NCI-H1436 (cell line): ENCODE measurements at places on chromosomes 11 and 22.

DNA sequence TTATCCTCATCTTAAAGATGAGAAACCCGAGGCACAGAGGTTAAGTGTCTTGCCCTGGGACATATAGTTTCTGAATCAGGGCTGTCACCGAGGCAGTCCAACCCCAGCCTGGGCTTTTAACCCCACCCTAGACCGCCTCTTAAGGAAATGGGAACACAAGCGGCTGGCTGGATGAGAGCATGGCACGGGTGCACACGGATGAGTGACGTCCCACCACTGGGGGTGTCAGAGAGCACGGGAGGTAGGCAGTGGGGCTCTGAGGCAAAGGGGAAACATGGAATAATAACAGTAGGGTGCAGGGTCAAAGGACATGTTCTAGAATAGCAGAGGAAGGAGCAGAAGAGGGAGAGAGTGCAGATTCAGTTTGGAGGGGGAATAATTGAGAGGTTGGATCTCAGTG, 22.3 kb downstream of the PPFIBP2 start:
- DNase-seq: no peak

DNA sequence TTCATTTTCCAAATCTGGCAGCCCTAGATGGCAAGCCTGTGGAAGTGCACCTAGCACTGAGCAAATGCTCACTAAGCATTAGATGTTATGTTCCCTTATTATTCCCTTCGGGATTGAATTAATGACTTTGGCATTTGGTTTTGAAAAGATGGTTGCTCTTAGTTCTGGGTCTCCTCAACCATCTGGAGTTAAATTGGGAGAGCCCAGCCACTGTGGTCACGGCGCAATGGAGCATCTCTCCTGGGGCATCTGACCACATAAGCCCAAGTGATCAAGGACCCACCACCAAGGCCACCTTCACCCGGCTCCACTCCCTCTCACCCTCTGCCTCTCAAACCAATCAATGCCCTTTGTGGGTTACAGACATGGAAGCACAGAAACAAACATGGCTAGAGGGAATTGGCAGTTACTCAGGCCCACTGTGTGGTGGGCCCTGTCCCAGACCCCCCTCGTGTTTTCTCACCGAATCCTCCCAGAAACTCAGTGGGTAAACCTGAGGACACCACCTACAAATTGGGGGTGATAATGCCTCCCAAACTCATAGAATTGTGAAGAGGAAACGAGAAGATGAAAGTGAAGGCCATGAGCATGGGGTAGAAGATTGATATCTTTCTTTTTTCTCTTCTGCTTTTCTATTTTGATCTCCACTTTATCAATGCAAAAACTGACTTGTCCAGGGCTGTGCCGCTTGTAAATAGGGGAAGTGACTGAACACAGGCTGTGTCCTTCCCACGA, 52.2 kb downstream of the IRAG1 start:
- no peak for DNase-seq

- no peak for DNase-seq
Measured at GRCh38 chr11:95514416-95515110, 275.0 kb downstream of the FAM76B start.

GRCh38 chr11:1765871-1766718, 2.4 kb upstream of the CTSD start:
- DNase-seq: no peak

- DNase-seq: no peak
Measured at GRCh38 chr11:94574193-94574961, 7.2 kb downstream of the PIWIL4 start.

DNA sequence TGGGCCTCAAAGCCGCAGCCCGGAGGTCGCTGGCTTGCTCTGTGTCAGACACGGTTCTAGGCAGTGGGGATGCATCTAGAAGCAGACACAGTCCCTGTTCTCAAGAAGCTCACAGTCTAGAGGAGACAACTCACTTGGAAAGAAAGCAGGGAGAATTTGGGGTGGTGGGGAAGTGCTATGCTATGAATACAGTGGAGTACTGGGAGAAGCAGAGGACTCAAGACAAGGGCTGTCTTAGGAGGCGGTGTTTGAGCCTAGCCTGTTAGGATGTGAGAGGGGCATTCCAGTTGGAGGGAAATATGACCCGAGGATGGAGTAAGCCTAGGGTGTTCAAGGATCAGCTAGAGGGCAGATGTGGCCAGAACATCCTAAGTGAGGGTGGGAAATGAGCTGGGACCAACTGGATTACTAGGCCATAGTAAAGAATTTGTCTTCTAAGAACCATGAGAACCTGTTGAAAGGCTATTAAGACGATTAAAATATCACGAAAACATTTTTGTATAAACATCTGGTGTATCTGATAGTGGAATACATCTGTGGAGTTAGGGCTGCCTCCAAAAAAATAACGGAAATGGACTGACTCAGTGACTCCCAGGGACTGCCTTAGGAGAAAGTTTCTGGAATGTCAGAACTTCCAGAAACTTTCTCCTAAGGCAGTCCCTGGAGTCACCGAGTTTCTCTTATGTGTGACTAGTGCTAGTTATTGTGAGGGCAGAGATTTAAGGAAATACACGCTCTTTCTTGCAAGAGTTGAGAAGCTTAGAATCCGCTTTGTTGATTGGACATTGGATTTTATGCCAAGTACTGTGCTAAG, 1.1 kb upstream of the PITPNB start:
- DNase-seq: no peak
